ENCODE measurements at places on chromosomes 6 and 20.

DNA sequence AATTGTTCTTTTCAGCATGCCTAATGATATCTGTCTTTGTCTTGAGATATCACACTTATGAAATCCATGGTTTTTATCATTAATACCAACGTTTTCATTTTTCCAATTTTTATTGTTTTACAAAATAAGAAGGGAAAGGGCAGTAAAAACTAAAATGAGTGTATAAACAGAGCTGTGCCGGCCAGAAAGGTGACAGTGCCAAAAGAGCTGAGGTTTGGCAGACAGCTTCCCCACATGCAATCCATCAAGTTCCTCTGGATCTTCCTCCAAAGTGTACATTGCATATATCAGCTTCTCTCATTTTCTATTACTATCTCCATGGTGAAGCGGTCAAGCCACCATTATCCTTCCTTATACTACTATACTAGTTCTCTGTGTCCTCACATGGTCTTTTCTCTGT is 10.1 kb upstream of the TMEM244 start:
- no peak for DNase-seq

GRCh38 chr20:59455402-59456341 is 148.7 kb upstream of the PHACTR3 start:
- peak; percentile 34 for DNase-seq

DNA sequence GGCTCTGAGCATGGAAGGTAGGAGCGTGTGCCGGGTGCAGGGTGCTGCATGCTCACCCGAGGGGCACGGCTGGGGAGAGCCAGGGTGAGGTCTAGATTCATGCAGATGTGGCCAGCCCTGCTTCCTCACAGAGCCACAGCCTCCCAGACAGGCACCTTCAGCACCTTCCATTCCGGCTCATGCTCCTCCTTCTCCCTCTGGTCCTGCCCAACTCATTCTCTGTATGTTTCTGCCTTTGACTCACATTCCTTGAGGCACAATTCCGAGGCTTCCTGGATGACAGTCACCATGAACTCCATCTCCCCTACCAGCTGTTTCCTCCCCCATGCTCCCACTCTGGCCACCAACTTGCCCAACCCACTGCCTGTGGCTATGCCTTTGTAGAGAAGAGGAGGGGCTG is 35.4 kb downstream of the DACT2 start:
- peak; percentile 17 for DNase-seq

- DNase-seq = no peak
These were observed 68.8 kb upstream of the IYD start for GRCh38 chr6:150299873-150300485.

DNA sequence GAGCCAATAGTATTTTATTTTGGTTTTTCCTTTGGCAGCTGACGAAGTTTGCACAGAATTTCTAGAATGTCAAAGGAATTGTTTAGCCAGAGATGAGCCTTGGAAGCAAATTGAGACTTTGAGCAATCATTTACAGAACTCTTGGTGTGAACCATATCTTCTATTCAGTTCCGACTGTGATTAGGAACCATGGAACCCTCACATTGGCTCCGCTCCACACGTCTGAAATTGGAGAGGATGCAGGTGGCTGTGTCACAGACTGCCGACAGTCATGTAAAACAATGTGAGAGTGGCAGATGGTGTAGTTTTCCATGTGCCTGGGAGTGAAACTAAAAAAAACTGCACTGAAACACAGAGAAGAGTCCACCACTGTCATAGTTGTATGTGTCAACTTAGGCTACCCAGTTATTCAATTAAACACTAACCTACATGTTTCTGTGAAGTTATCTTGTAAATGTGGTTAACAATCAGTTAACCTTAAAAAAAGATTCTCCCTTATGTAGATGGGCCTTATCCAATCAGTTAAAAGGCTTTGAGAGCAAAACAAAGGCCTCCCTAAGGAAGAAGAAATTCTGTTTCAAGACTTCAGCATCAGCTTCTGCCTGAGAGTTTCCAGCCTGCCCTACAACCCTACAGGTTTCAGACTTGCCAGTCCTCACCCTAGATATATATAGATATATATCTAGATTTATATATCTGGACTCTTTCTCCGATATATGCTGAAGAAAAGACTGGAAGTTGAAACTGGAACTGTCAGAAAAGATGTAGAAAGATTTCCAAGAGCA is 3.3 kb upstream of the HMGN4 start:
- no peak for DNase-seq

DNA sequence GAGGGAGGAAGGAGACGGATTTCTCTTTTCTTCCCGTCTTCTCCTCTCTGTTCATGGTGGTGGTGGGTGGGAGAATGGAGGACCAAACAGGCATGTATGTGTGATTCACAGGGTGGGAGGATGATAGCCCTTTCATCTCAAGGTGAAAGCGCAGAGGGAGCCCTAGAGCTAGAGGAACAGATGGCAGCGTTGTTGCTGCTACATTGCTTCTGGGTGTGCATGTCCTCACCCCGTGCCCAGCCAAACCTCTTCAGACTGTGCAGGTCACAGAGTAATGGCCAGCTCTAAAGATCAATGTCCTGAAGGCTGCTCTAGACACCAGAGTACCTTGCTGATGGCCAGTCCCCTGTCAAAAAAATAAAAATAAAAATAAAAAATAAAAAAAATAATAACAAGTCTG is 301.8 kb downstream of the TBC1D7 start:
- no peak for DNase-seq

GRCh38 chr20:49633023-49633422 is 65.1 kb upstream of the PTGIS start:
- DNase-seq = no peak

GRCh38 chr6:138419766-138420165 is 15.7 kb downstream of the HEBP2 start:
- DNase-seq = no peak

GRCh38 chr6:144615870-144616269 is 330.7 kb downstream of the UTRN start:
- no peak for DNase-seq
